ENCODE measurements at places on chromosomes 7 and 10.

GRCh38 chr10:86176850-86177536 lies 189.6 kb downstream of the GRID1 start:
- no peaks in the 10 kb centered on the region for H3K4me1 ChIP-seq
- H3K36me3 ChIP-seq, result no peaks in the 10 kb centered on the region
- H3K4me3 ChIP-seq, result no peak overlapping the region
- no peaks in the 10 kb centered on the region for H3K27me3 ChIP-seq
- no peak overlapping the region for H3K27ac ChIP-seq

- H3K4me1 ChIP-seq, result no peaks in the 10 kb centered on the region
- no peaks in the 10 kb centered on the region for H3K36me3 ChIP-seq
- no peaks in the 10 kb centered on the region for H3K27me3 ChIP-seq
- no peak overlapping the region for H3K27ac ChIP-seq
Measured at GRCh38 chr10:98642281-98642680, 195.5 kb upstream of the HPS1 start.

GRCh38 chr10:59537501-59537900 lies 172.1 kb downstream of the SLC16A9 start:
- H3K27ac ChIP-seq, result no peak overlapping the region
- H3K36me3 ChIP-seq, result no peaks in the 10 kb centered on the region

- no peak overlapping the region for H3K4me3 ChIP-seq
- DNase-seq, result peak; percentile 80
- peaks cover 12% of the 10 kb centered on the region for H3K4me1 ChIP-seq
Measured at GRCh38 chr10:102835007-102835482, 2.2 kb downstream of the CYP17A1 start.

- DNase-seq, result no peak
- H3K4me3 ChIP-seq, result no peak overlapping the region
- no peaks in the 10 kb centered on the region for H3K36me3 ChIP-seq
- no peaks in the 10 kb centered on the region for H3K27me3 ChIP-seq
Measured at GRCh38 chr7:146359176-146359575, 242.6 kb downstream of the CNTNAP2 start.

GRCh38 chr10:70551971-70552422 lies 50.5 kb downstream of the PRF1 start:
- no peaks in the 10 kb centered on the region for H3K27me3 ChIP-seq
- no peaks in the 10 kb centered on the region for H3K36me3 ChIP-seq
- H3K4me1 ChIP-seq, result no peaks in the 10 kb centered on the region
- no peak overlapping the region for H3K27ac ChIP-seq
- no peak overlapping the region for H3K4me3 ChIP-seq

- H3K27ac ChIP-seq, result no peak overlapping the region
- H3K4me3 ChIP-seq, result no peak overlapping the region
- H3K36me3 ChIP-seq, result no peaks in the 10 kb centered on the region
- no peaks in the 10 kb centered on the region for H3K27me3 ChIP-seq
- DNase-seq, result no peak
- H3K4me1 ChIP-seq, result no peaks in the 10 kb centered on the region
Measured at GRCh38 chr10:43210556-43210955, 56.3 kb downstream of the RASGEF1A start.

DNA sequence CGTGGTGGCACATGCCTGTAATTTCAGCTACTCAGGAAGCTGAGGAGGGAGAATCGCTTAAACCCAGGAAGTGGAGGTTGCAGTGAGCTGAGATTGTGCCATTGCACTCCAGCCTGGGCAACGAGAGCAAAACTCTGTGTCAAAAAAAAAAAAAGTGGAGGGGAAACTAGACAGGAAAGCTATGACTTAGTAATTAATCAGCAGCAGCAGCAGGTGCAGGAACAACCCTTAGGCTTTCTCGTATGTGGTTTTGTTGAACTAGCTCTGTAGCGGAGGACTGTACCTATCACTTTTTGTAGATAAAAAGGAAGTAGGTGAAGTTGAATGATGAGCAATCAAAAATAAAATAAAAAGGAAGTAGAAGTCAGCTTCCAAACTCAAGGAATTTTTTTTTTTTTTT lies 76.9 kb upstream of the KMT2C start:
- H3K36me3 ChIP-seq, result no peaks in the 10 kb centered on the region
- no peak overlapping the region for H3K4me3 ChIP-seq
- no peaks in the 10 kb centered on the region for H3K4me1 ChIP-seq
- no peak overlapping the region for H3K27ac ChIP-seq

GRCh38 chr10:123741146-123741545 lies 75.0 kb downstream of the GPR26 start:
- H3K27ac ChIP-seq, result no peak overlapping the region
- no peaks in the 10 kb centered on the region for H3K36me3 ChIP-seq
- no peak for DNase-seq
- H3K4me1 ChIP-seq, result no peaks in the 10 kb centered on the region
- no peaks in the 10 kb centered on the region for H3K27me3 ChIP-seq

DNA sequence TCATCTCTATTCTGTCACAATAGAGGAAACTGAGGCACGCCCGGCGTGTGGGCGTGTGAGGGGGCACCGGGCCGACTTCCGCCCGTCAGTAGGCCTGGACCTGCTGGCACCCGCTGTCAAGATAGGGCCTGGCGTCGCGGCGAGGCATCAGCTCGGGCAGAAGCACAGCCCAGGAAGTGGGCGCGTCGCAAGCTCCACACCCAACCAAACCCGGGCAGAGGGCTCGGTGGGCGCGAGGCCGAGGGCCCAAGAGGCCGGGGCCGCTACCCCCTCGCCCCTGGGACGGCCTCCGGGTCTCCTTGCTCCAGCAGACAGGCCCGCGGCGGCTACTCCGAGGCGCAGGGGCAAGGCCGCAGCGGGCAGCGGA lies 91.2 kb downstream of the SPAG6 start:
- H3K36me3 ChIP-seq, result no peaks in the 10 kb centered on the region
- peak overlapping the region; percentile 91 for H3K27ac ChIP-seq
- DNase-seq, result no peak

- no peak overlapping the region for H3K27ac ChIP-seq
- no peak overlapping the region for H3K4me3 ChIP-seq
- H3K27me3 ChIP-seq, result no peaks in the 10 kb centered on the region
- no peaks in the 10 kb centered on the region for H3K36me3 ChIP-seq
- no peak for DNase-seq
Measured at GRCh38 chr10:44467090-44467489, 82.2 kb upstream of the CXCL12 start.

DNA sequence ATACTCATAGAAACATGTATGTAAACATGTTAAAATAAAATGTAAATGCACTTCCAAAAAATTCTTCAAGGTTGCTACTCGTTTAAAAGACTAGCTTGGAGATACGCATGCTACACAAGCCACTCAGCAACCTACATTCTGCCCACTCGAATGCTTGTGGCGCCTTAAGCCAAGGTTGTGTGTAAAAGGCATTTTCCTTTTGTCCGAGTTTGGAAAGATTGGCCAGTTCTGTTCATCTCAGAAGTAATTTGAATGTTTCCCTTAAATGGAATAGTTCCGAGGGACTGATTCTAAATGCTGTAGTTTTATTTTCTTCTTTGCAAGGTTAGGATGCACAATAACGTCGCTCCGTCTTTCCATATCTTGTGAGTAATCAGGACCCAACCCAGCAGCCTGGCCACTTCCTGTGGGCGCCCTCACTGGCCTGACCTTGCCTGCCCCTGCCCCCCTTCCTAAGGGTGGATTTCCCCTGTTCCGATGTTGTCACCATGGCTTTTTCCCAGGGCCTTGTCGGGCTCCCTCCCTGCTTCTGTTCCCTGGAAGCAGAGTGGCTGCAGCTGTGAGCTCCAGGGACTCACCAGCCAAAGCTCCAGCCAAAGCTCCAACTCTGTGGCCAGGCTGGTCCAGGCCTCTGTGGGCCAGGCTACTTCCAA lies 70.6 kb downstream of the PTPRE start:
- no peaks in the 10 kb centered on the region for H3K4me1 ChIP-seq
- H3K27me3 ChIP-seq, result no peaks in the 10 kb centered on the region
- H3K27ac ChIP-seq, result no peak overlapping the region
- H3K36me3 ChIP-seq, result no peaks in the 10 kb centered on the region
- H3K4me3 ChIP-seq, result no peak overlapping the region

GRCh38 chr10:3241274-3241921 lies 68.8 kb upstream of the PITRM1 start:
- no peak for DNase-seq
- H3K27me3 ChIP-seq, result peaks cover 4% of the 10 kb centered on the region
- H3K36me3 ChIP-seq, result no peaks in the 10 kb centered on the region
- H3K27ac ChIP-seq, result no peak overlapping the region
- no peaks in the 10 kb centered on the region for H3K4me1 ChIP-seq
- no peak overlapping the region for H3K4me3 ChIP-seq

DNA sequence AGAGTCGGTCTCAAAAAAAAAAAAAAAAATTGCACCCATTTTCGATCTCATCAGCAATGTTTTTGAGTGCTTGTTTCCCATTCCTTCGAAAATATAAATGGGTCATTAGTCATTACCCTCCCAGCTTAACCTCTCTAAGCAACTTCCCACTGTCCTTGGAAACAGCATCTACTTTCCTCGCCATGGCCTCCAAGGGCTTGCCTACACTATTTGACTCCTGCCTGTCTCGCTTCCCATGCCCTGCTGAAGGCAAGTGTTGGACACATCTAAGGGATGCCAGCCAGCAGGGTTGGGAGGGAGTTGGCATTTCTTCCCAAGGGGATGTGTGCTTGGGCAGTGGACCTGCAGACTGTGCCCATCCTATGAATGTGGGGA lies 12.7 kb upstream of the RHBDD2 start:
- no peaks in the 10 kb centered on the region for H3K27me3 ChIP-seq
- no peak for DNase-seq

DNA sequence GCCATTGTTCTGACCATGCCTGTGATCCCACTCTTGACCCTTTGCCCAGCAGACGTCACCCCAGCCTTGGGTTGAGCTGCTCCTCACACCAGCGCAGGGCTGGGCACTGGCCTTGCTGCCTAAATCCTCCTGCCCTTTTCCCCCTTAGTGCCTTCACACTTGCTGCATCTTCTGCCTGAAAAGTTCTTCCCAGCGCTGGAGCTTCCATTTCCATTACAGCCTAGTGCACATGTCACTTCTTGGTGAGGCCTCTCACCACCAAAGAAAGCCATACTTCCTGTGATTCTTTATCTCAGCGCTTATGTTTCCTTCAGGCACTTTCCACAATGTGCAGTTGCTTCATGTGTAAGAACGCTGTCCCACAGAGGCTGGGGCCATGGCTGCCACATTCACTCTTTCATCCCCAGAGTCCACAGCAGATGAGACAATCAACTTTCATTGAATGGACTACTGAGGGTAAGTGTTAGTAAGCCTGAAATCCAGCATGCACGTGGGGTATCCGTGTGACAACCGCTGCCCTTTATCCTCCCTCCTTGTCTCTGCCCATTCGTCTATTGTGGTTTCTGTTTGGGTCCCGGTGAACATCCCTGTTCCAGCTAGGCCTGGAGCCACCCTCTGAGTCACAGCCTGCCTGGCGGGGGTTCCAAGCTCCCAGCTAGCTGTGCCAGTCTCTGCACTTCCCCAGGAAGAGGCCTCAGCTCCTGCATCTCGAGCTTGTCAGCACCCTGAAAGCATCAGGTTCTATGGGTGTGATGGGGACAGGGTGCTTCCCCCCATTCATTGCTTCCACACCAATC lies 37.3 kb downstream of the ADRA2A start:
- H3K4me3 ChIP-seq, result no peak overlapping the region
- no peak overlapping the region for H3K27ac ChIP-seq
- no peaks in the 10 kb centered on the region for H3K27me3 ChIP-seq
- peaks cover 6% of the 10 kb centered on the region for H3K4me1 ChIP-seq
- H3K36me3 ChIP-seq, result no peaks in the 10 kb centered on the region

DNA sequence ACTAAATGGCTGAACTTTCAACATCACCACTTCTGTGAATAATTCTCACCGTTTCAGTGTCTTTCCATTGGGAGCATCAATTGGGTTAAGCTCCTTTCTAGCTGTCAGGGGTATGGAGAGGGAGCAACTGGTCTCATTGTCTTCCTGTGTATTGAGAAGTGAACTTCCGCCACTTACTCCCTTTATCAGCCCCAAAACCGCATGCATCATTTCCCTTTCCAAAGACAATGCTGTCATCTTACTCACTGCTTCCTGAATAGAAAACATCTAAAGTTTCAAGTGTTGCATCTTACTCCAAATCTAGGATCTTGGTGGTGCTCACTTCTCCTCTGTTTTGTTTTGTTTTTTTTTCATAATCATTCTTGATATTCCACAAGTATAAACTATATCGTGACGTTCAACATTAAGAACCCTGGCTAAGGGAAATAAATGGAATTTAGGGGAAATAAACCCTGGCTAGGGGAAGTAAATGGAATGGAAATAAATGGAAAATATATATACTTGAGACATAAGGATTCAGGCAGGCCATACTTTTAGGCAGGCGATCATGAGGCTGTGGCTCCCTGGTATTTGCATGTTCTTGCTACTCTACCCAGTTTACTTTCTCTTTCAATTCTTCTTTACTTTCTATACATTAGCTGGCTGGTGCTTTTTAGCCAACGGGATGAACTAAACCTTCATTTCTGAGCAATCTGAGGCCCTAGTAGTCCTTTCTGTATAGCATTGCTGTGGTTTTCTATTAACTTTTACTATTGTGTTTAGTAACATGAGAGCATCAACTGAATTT lies 371.9 kb downstream of the BMPER start:
- no peak overlapping the region for H3K4me3 ChIP-seq
- no peak for DNase-seq
- H3K36me3 ChIP-seq, result no peaks in the 10 kb centered on the region
- no peaks in the 10 kb centered on the region for H3K4me1 ChIP-seq
- no peaks in the 10 kb centered on the region for H3K27me3 ChIP-seq
- H3K27ac ChIP-seq, result no peak overlapping the region

DNA sequence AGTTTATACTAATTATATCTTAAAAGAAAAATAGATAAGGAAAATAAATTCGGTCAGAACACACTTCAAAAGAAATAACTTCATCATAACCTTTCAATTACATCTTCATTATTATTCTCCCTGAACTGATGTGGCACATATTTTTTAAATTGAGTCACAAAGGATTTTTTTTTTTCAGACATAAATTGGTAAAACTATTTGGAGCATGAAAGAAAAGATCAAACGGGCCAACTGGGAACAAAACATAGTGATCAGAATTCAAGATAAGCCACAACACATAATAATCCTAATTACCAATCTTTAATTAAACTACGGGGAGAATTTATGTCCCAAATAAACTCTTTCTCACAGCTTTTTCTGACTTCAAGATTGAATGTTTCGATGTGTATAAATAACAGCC lies 258.2 kb upstream of the MAGI2 start:
- no peak overlapping the region for H3K4me3 ChIP-seq
- DNase-seq, result no peak
- H3K27ac ChIP-seq, result no peak overlapping the region
- no peaks in the 10 kb centered on the region for H3K36me3 ChIP-seq
- H3K27me3 ChIP-seq, result no peaks in the 10 kb centered on the region
- no peaks in the 10 kb centered on the region for H3K4me1 ChIP-seq

Measured in body of pancreas (tissue), 4 donors.